Central memory CD8-positive, alpha-beta T cell (primary cell): ENCODE measurements at places on chromosomes 1 and 21.
A peak's percentile ranks its signal among the peaks of the same experiment; 100 is the strongest.

GRCh38 chr1:200095057-200095577, 67.6 kb downstream of the NR5A2 start:
- H3K36me3 ChIP-seq = no peaks in the 10 kb centered on the region
- H3K27me3 ChIP-seq = no peaks in the 10 kb centered on the region
- no peak overlapping the region for H3K27ac ChIP-seq
- DNase-seq = no peak

DNA sequence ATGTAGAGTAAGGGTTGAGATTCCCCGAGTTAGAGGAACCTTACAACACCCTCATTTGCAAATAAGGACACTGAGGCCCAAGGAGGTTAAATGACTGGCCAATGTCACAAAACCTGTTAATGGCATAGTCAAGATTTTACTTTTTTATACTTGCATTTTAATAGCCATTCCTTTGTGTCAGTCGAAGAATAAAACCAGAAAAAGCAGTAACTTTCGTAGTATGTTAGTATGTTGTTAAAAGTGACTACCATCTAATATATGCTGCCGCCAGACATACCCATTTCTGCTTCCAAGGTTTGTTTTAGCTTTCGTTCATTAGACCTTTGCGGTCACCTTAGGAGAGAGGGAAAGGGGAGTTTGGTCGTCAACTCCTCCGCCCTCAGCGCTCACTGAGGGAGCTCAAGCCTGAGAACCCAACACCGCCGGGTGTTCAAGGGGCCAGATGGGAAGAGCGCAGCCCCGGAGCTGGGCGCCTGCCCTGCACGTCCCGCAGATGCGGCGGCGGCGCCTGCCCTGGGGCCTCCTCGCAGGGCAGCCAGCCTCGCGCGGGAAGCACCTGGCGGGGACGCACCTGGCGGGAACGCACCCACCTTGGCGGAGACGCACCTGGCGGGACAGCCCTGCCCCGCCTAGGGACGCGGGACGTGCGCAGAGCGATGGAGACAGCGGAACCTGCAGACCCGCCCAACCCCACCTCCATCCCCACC, 466 bp downstream of the VPS26C start:
- H3K27ac ChIP-seq = peak overlapping the region; percentile 98
- H3K27me3 ChIP-seq = no peaks in the 10 kb centered on the region
- peaks cover 30% of the 10 kb centered on the region for H3K4me1 ChIP-seq

DNA sequence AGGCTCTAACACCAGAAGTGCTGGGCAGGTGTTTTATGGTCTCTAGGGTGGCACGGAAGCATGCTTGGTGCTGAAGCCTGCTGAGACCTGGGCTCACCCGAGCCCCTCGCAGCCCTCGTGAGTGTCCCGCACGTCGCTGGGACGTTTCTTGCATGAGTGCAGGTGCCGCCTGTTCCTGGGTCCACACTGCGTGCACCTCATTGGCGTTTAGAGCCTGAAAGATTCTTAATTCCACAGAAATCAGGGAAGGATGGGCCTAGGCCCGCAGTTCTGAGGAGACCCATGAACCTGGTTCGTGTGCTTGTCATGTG, 43.8 kb upstream of the DIP2A start:
- H3K4me3 ChIP-seq = no peak overlapping the region
- no peak overlapping the region for H3K27ac ChIP-seq
- DNase-seq = no peak
- H3K27me3 ChIP-seq = no peaks in the 10 kb centered on the region
- peaks cover 10% of the 10 kb centered on the region for H3K4me1 ChIP-seq
- H3K36me3 ChIP-seq = peaks cover 19% of the 10 kb centered on the region

- H3K4me1 ChIP-seq = peaks cover 7% of the 10 kb centered on the region
- peaks cover 88% of the 10 kb centered on the region for H3K27me3 ChIP-seq
- DNase-seq = peak; percentile 38
- peak overlapping the region; percentile 76 for H3K4me3 ChIP-seq
- H3K36me3 ChIP-seq = no peaks in the 10 kb centered on the region
- no peak overlapping the region for H3K27ac ChIP-seq
Observed at GRCh38 chr1:156625436-156626078, 6.3 kb downstream of the HAPLN2 start.

DNA sequence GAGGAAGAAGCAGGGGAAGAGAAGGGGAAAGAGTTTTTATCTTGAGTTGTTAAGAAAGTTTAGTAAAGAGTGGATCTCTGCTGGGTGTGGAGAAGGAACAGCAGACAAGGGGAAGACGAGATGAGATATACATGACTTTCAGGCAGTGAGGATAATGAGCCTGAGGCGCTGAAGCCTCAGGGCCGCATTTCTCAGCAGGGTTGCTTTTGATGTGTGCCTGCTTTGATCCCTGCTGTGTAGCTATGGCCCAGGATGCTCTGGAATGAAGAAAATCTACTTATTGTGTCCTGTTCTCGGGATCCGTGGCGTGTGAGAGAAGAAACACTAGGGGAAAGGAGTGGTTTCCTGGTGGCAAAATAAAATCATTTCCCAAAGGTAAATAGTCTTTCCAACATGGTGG, 15.1 kb upstream of the RPE65 start:
- no peak overlapping the region for H3K27ac ChIP-seq
- DNase-seq = no peak
- no peak overlapping the region for H3K4me3 ChIP-seq
- no peaks in the 10 kb centered on the region for H3K4me1 ChIP-seq
- peaks cover 14% of the 10 kb centered on the region for H3K27me3 ChIP-seq
- H3K36me3 ChIP-seq = peaks cover 1% of the 10 kb centered on the region

- peaks cover 56% of the 10 kb centered on the region for H3K4me1 ChIP-seq
- no peak overlapping the region for H3K27ac ChIP-seq
- H3K4me3 ChIP-seq = no peak overlapping the region
- no peak for DNase-seq
Observed at GRCh38 chr1:176187001-176187400, 20.1 kb downstream of the COP1 start.

DNA sequence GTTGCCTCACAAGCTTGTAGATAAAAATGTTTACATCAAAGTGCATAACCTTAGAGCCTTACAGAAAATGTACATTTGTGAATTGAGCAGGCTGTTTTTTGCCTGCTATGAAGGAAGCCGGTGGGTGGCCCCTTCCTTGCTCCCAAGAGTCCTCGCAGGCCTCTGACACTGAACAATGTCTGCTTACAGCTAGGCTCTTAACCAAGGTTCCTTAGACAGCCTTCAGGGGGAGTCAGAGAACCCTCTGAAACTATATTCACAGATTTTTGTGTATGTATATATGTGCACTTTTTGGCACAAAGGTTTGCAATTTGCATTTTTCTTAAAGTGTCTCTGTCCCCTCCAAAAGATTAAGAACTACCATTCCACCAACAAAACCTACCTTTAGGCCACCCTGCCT, 282.6 kb downstream of the BARHL2 start:
- peaks cover 18% of the 10 kb centered on the region for H3K27me3 ChIP-seq
- H3K36me3 ChIP-seq = peaks cover 2% of the 10 kb centered on the region
- H3K27ac ChIP-seq = no peak overlapping the region
- no peaks in the 10 kb centered on the region for H3K4me1 ChIP-seq
- H3K4me3 ChIP-seq = no peak overlapping the region

DNA sequence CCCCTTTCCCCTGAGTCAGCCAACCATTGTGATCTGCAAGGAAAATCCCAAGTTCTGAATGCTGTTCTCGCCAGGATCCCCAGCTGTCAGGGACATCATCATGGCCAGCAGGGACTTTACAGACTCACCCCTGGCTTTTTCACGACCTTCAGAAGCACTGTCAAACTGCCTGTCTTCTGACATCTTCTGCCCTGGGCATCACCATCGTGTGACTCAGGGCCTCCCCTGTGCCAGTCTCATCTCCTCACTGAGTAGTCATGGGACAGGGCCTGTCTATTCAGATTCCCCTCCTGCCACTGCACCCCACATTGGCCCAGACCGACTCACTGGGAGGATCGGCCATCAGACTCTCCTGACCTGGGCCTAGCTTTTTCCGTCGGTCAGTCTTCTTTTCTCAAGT, 72.5 kb upstream of the VAMP3 start:
- H3K36me3 ChIP-seq = peaks cover 2% of the 10 kb centered on the region
- no peak for DNase-seq
- H3K27ac ChIP-seq = no peak overlapping the region
- H3K4me3 ChIP-seq = no peak overlapping the region

- H3K27ac ChIP-seq = no peak overlapping the region
- DNase-seq = no peak
- H3K4me3 ChIP-seq = no peak overlapping the region
- peaks cover 76% of the 10 kb centered on the region for H3K27me3 ChIP-seq
- H3K36me3 ChIP-seq = no peaks in the 10 kb centered on the region
- H3K4me1 ChIP-seq = no peaks in the 10 kb centered on the region
Observed at GRCh38 chr1:11594222-11594621, 60.0 kb downstream of the FBXO2 start.

GRCh38 chr1:33055210-33056008, 18.7 kb upstream of the AK2 start:
- no peak overlapping the region for H3K4me3 ChIP-seq
- H3K27ac ChIP-seq = no peak overlapping the region
- peaks cover 12% of the 10 kb centered on the region for H3K27me3 ChIP-seq
- peaks cover 9% of the 10 kb centered on the region for H3K4me1 ChIP-seq
- H3K36me3 ChIP-seq = no peaks in the 10 kb centered on the region

DNA sequence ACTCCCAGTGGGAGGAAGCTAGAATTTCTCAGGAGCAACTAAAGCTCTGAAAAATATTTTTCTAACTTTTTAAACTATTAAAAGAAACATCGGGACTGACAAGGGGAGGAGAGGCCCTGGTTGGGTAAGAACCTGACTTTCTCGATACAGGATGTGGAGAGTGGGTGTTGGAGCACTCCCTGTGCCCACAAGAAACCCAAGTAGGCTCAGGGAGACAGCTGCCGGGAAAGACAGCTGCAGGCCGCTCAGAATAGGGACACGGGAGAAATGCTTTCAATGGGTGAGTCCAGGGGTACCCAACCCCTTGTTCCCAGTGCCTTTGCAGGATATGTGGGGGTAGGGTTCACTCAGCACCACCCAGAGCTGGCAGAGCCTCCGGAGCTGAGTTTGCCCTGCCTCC, 43.6 kb downstream of the PLEKHA6 start:
- no peaks in the 10 kb centered on the region for H3K36me3 ChIP-seq
- no peak overlapping the region for H3K4me3 ChIP-seq
- H3K27ac ChIP-seq = no peak overlapping the region
- H3K27me3 ChIP-seq = peaks cover 45% of the 10 kb centered on the region
- no peak for DNase-seq
- H3K4me1 ChIP-seq = no peaks in the 10 kb centered on the region

DNA sequence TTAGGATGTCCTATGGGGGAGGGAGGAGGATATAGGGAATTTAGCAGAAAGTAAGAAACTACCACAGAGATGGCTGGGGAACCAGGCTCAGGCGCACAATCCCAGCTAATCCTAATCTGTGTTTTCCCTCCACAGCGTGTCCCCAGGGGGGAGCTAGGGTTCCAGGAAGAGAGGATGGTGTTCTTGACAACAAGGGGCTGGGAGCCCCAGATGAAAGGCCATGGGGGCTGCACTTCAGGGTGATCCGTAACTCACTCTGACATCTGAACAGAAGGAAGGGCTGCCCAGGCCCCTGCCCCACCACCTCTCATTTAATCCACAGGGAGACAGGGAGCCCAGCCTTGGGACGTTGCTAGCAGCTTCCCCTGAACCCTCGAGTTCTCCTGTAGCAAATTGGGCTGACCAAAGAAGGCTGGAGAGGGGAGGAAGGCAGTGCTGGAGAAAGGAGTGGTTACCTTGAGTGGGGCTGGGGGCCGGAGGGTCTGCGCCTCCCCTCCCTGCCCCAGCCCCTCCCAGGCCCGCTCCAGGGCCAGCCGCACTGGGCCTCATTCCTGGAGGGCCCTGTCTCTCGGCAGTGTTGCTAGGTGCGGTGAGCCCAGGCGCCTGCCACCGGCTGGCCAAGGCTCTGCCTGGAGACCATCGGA, 131.7 kb downstream of the TMEM53 start:
- no peaks in the 10 kb centered on the region for H3K36me3 ChIP-seq
- no peak overlapping the region for H3K27ac ChIP-seq
- H3K4me3 ChIP-seq = no peak overlapping the region
- peaks cover 9% of the 10 kb centered on the region for H3K27me3 ChIP-seq

- H3K36me3 ChIP-seq = peaks cover 37% of the 10 kb centered on the region
- DNase-seq = peak; percentile 13
- H3K27ac ChIP-seq = peak within 1 kb of the TSS; percentile 96
- H3K27me3 ChIP-seq = no peaks in the 10 kb centered on the region
- H3K4me3 ChIP-seq = peak within 1 kb of the TSS; percentile 91
Observed at GRCh38 chr1:89198491-89199072, at the start of gene GBP4. Gene GBP4, minus strand, starts transcription at chr1:89198942. Its CDS starts 108 bp downstream, at chr1:89198834.

GRCh38 chr1:180137776-180138175, 16.9 kb upstream of the QSOX1 start:
- peaks cover 36% of the 10 kb centered on the region for H3K27me3 ChIP-seq
- H3K27ac ChIP-seq = no peak overlapping the region
- no peak for DNase-seq
- no peak overlapping the region for H3K4me3 ChIP-seq

GRCh38 chr1:165686121-165686970, 12.0 kb downstream of the ALDH9A1 start:
- H3K27ac ChIP-seq = peak overlapping the region; percentile 63
- peaks cover 59% of the 10 kb centered on the region for H3K4me1 ChIP-seq
- DNase-seq = no peak
- H3K36me3 ChIP-seq = peaks cover 18% of the 10 kb centered on the region

GRCh38 chr21:29155118-29155932, 24.9 kb downstream of the MAP3K7CL start:
- no peak for DNase-seq
- H3K27me3 ChIP-seq = no peaks in the 10 kb centered on the region
- H3K4me1 ChIP-seq = no peaks in the 10 kb centered on the region
- no peak overlapping the region for H3K27ac ChIP-seq
- no peaks in the 10 kb centered on the region for H3K36me3 ChIP-seq

- H3K27ac ChIP-seq = no peak overlapping the region
- H3K4me3 ChIP-seq = no peak overlapping the region
- H3K36me3 ChIP-seq = peaks cover 11% of the 10 kb centered on the region
- no peaks in the 10 kb centered on the region for H3K4me1 ChIP-seq
- no peak for DNase-seq
- H3K27me3 ChIP-seq = no peaks in the 10 kb centered on the region
Observed at GRCh38 chr1:22529901-22530621, 33.2 kb upstream of the EPHA8 start.

DNA sequence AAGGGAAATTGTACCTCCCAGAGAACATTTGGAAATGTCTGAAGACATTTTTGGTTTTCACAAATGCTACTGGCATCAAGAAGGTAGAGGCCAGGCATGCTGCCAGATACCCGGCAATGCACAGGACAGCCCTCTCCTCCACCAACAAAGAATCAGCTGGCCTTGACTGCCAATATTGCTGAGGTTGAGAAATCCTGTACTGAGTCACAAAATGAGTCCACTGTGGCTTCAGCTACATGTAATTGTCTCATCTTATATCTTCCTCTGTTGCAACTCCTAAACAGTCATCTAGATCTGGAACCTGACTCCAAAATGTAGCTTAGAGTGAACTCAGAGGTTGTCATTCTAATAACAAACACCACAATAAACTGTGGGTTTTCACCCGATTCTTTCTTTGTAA, 327.5 kb upstream of the POGK start:
- H3K4me1 ChIP-seq = no peaks in the 10 kb centered on the region
- H3K4me3 ChIP-seq = no peak overlapping the region
- peaks cover 33% of the 10 kb centered on the region for H3K27me3 ChIP-seq
- no peaks in the 10 kb centered on the region for H3K36me3 ChIP-seq
- DNase-seq = no peak
- H3K27ac ChIP-seq = no peak overlapping the region

- H3K27me3 ChIP-seq = no peaks in the 10 kb centered on the region
- peaks cover 5% of the 10 kb centered on the region for H3K4me1 ChIP-seq
- no peak for DNase-seq
- no peak overlapping the region for H3K27ac ChIP-seq
Observed at GRCh38 chr1:156165083-156165482, 11.7 kb downstream of the SEMA4A start.
